ENCODE measurements at places on chromosomes 12 and 14.

- DNase-seq = no peak
These were observed 7.7 kb upstream of the PLEKHG7 start for GRCh38 chr12:92695056-92695455.

GRCh38 chr14:94062344-94062940 lies 18.6 kb downstream of the DDX24 start:
- no peak for DNase-seq

GRCh38 chr12:28777603-28778365 lies 371.3 kb upstream of the FAR2 start:
- DNase-seq = no peak

GRCh38 chr12:81079280-81080076 lies 1.6 kb downstream of the ACSS3 start:
- DNase-seq = no peak

DNA sequence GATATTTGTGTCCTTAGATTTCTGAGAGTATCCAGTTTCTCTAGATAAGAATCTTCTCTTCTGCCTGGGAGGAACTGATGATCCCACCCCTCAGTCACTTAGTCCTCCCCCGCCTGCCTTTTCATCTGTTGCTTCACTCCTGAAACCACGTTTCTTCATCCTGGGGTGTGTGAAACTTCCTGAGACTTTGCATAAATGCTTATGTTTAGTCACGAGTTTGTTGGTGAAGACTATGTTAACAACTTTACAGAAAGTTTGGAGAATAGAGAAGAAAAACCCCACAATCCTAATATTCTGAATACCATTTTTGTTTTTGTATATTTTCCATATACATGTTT lies 33.2 kb downstream of the MARK3 start:
- DNase-seq = no peak

DNA sequence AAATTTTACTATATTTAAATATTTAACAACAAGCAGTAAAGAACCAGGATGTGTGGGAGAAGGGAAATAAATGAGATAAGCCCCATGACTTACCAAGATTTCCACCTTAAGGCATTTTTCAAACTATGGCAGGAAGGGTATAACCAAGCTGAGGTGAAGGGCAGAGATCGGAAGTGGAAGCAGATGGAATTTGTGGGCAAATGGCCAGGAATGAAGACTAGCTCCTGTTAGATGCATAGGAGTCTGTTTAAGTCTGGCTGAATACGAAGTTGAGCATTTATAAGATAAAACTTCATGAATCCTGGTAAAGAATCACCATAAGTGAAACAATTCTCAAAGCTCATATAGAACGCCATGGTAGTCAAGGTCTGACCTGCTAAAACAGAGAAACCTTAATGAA lies 163.5 kb downstream of the DIO2 start:
- DNase-seq = no peak

- DNase-seq = no peak
These were observed 112.3 kb upstream of the BCL2L14 start for GRCh38 chr12:11958221-11959091.

DNA sequence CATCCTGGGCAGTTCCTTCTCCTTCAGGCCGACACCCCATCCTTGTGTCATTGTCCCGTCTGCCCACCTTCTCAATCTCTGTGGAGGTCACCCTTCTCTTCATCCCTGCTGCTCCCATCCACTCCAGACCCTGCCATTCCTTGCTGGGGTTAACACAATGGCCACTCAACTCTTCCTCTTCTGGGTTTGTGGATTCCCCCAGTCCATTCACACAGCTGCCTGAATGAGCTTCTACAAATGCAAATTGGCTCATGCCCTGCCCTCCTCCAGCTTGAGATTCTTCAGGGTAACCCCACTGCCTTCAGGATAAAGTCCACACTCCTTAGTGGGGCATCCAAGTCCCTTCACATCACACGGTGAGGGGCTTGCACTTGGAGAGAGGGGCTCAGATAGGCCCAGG lies 17.2 kb upstream of the PRMT8 start:
- no peak for DNase-seq

- no peak for DNase-seq
These were observed 43.6 kb upstream of the DDX11 start for GRCh38 chr12:31029916-31030562.

DNA sequence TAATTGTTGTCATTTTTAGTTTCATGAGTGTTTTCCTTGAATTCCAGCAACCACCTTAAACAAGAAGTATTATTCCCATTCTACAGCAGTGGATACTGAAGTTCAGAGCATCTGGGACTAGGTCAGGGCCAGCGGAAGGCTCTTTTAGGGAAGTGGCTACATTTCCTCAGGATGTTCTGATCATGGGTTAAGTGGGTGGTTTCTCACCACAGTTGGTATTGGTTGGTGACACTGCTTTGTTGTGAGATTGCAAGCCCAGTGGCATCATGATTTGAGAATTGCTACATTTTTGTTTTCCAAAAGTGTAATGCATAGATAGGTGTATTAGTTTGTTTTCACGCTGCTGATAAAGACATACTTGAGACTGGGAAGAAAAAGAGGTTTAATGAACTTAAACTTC lies 47.1 kb downstream of the SYNE2 start:
- DNase-seq = no peak

DNA sequence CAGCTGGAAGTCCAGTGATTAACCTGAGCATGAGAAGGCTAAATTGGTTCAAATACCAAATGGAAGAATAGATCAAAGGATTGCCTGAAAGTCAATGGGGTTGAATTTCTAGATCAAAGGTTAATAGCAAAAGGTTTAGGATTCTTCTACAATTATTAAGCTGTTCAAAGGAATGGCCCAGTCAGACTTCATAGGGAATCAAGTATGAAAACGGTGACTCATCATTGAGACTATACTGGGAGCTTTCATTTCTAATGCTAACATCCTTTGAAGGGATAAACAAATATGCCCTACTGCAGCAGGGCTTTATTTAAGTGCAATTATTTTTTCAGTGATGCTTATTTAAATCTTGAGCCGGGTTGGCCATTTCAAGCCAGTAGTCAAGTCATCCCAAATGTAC lies 152.8 kb downstream of the RIMBP2 start:
- no peak for DNase-seq

- DNase-seq = no peak
These were observed 200.5 kb upstream of the DCN start for GRCh38 chr12:91383099-91383498.

GRCh38 chr12:22416801-22417200 lies 82.3 kb upstream of the ST8SIA1 start:
- no peak for DNase-seq

DNA sequence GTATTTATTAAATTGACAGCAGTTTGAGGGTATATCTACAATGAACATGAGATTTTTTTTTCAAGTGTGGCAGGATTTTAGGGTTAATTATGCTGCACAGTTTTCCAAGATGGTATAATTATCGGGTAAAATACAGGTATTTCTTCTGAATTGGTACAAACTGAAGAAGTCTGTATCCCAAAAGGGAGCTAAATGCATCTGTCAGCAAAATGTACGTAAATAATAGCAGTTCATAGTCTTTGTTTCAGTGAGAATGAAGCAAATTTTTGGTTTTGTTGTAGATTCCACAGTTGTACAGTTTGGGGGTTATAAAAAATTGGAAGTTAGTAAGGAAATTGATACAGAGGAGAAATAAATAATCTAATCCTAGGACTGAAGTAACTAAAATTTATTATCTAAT lies 63.3 kb downstream of the RAD52 start:
- DNase-seq = no peak

GRCh38 chr12:18706798-18707197 lies 31.0 kb downstream of the PLCZ1 start:
- DNase-seq = no peak

- no peak for DNase-seq
These were observed 13.5 kb upstream of the IRF2BPL start for GRCh38 chr14:77041881-77042545.

DNA sequence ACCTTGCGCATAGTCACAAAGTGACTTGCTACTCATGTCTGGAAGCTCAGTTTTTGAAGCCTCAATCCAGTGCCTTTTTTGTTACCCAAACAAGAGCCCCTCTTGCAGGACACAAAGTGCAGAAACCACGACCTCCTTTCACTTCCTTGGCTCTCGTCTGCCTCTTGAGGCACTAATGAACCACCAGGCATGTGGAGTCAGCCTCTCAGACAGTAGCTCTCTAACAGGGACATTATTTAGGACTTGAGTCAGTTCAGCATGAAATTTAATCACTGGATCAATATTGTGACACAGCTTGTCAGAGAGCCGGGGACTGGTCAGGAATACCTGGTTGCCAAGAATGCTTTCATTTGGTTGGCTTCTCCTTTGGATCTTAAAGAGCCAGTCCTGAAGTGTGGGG lies 46.7 kb downstream of the HSPB8 start:
- no peak for DNase-seq

GRCh38 chr12:66170606-66171005 lies 810 bp upstream of the TMBIM4 start:
- no peak for DNase-seq

- no peak for DNase-seq
These were observed 60.3 kb downstream of the ATP2B1 start for GRCh38 chr12:89648211-89648930.

DNA sequence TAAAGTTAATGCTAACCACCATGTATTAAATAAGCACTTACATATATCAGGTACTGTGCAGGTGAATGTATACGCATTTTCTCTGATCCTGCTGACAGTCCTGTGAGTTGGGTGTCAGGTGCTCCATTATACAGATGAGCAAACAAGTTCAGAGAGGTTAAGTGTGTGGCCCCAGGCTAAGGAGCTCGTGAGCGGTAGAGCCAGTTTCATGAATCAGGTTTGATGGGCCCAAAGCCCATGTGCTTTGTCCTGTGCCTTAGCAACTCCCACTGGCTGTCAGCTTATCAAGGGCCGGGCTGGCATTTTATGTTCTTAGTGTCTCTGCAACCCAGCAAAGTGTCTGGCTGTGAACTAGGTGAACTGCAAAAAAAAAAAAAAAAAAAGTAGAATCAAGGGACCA lies 701.2 kb upstream of the TBX3 start:
- DNase-seq = no peak
